Lower leg skin (tissue), 4 donors: ENCODE measurements at places on chromosomes 6 and 20. TPM values are rescaled to one million over a fixed set of nuclear protein-coding genes. Genes with fewer than 3 reads are reported as not detected.

GRCh38 chr6:110654096-110654820, 161.0 kb downstream of the CDK19 start:
- DNase-seq = no peak

GRCh38 chr6:165983112-165984072, 184.3 kb downstream of the TBXT start:
- no peak for DNase-seq

- no peak for DNase-seq
These were observed 1.1 kb downstream of the PERP start for GRCh38 chr6:138105880-138106664.

DNA sequence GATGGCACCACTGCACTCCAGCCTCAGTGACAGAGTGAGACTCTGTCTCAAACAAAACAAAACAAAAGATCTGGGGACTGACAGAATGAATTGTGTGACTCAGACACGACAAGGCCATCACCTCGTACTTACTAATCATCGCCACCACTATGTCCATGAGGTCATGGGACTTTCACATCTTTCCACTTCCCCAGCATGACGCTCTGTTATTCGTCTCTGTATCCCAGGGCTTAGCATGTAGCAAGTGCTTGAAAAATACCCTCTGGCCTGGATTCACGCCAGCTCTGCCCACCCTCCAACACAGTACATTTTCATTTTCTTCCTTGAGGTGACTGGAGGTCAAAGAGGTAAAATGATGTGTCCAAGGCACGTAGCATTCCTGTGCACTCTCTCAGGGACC, 27.8 kb downstream of the FGD2 start:
- no peak for DNase-seq

STMND1 gene
- total RNA-seq = not detected

TAAR6 gene
- not detected for total RNA-seq

DNA sequence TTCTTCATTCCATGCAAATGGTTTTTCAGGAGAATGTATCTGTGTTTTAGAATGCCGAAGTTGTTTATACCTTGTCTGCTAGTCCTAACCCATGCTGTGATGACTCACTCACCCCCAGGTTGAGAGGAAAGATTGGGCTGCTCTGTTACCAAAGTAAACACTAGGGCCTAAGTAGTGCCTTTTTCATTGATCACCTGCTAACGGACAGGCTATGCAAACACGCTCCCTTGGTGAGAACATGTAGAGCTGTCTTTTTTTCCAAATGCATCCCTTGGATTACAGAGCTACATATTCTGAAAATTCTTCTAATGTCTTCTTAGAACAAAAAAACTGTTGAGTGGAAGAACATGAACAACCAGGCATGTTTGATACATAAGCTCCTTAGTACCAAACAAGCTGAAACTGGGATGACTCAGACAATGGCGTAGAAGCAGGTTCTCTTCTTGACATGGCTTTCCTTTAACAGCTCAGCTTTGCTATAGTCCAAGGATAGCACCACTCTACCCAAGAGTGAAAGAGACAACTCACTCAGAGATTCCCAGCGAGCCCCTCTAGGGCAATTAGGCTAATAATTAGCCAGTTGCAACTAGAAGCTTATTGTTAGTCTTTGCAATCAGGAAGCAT, 20.5 kb downstream of the PERP start:
- DNase-seq = no peak

DNA sequence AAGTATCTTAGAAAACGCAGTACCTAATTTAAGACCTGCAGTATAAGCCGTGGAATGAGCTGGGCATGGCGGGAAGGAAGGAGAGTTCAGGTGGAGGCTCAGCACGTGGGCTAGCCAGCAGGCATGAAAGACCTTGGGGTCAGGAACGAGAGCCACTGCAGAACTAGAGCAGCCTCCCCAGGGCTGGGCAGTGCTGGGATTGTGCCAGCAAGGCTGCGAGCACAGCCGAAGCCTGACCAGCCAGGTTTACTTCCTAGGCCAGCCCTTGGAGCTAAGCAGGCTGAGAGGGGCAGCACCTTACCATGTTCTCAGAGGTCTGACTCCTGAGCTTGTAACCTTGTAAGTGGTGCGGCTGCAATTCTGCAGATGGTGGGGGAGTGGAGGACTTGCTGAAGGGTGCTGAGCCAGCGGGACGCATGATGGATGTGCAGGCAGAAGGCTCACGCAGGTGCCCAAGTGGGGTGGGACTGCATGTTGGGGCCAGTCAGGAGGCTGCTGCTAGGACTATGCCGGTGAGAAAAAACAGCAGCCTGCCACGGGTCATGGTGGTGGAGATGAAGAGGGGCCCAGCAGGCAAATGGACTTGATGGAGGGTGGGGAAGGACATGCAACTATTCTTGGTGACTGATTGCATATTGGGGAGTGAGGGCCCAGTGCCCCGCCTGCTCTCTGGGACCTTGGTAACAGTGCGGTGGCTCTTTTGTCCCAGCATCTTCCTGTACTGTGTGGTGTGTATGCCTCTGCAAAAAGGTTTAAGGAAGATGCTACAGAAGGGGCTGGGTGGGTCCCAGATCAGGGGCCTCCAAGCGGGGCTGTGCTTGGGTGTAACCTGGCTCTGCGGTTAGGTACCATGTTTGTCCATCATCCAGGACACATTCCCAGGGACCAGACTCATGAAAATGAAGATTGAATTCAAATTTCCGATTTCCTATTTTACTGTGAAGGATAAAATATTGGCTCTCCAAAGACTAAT, 37.6 kb upstream of the IRF4 start:
- DNase-seq = no peak

GRCh38 chr20:60238992-60239660, 280.9 kb downstream of the CDH26 start:
- DNase-seq = no peak

DNA sequence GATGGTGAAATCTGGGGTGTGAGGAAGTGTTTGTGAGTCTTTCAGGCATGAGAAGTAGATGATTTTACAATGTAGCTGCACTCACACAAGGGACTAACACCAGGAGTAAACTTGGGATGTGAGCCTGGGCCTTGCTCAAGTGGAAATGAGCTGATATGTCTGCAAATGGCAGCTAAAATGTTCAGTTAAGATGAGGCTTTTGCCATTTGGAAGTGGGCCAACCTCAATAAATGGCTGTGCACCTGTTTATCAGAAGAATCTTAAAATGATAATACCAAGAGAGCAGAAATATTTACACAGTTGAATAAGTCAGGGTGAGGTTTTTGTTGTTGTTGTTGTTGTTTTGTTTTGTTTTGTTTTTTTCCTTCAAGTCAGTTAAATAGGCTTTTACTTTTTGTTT, 25.7 kb upstream of the KLHL31 start:
- no peak for DNase-seq

DNA sequence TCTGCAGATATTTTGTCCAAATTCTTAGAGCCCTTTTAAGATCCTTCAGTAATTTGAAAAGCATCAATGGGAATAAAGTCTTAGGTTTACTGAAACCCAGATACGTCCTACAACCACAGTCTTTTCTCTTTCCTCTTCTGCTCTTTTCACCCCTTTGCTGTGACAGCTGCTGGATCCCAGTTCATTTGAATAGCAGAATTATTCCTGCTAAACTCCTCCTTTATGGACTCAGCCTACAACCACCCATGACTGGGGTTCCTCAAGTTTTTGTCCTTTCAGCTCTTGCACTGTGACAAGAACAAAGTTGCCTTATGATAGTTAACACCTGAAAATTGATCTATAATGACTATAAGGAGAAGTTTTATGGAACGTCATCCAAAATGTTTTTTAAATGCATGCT, 237.5 kb downstream of the EYA4 start:
- DNase-seq = no peak

KHDC1L gene
- total RNA-seq = not detected

DNA sequence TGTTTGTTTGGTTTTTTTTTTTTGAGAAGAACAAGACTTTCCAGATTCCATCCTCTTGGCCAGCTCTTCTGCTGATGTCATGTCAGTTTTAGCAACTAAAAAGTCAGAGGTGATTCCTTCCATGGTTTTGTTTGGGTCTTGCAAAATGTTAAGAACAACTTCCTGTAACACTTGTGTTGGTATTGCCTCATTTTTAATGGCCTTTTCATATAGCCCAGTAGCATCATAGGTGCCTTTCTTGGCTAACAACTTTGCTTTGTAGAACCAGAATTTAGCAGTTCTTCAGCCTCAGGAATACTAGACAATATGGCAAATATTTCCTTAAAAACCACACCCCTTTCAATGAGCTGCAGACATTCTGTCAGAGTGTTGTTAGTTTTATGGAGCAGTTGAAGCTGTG, 99.5 kb upstream of the SIRPG start:
- no peak for DNase-seq

DNA sequence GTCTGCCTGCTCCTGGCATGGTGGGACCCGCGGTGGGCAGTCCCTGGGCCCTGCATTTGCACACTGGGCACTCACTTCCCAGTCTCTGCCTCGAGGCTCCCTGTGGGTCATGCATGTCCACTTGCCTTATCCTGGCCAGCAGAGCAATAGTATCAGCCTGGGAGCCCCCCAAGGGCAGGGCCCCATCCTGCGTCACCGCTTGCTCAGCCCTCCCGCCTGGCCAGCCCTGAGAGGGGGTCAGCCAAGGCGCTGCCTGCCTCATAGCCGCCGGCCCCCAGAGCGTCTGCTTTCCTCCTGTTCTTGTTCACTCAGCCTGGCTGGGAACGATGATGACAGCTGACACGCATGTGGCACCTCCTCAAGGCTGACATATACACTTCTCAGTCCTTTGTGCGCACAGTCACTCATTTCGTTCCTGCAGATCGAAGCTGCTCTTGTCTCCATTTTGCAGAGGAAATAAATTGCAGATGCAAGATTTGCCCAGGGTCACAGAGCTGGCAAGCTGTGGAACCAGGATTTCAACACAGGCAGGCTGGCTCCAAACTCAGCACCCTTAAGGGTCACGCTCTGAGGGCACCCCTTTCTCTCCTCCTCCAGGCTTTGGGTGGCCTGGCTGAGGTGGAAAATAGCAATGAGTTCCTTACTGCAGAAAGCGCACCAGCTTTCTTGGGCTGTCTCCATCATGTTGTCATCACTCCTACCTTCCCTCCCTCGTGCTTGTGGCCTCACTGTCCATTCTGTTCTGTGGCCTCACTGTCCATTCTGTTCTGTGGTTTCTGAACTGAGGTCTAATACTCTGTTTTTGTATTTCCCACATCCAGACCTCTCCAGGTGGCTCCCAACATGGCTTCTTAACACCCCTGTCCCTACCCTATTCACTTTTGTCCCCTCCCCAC, 17.2 kb downstream of the KCNK17 start:
- no peak for DNase-seq

GRCh38 chr20:2408111-2408510, 27.4 kb downstream of the TGM6 start:
- DNase-seq = no peak

OVOL2 gene
- 46.6 TPM for total RNA-seq

- DNase-seq = peak; percentile 33
These were observed 120.7 kb upstream of the ZFP64 start for GRCh38 chr20:52312132-52312729.

DNA sequence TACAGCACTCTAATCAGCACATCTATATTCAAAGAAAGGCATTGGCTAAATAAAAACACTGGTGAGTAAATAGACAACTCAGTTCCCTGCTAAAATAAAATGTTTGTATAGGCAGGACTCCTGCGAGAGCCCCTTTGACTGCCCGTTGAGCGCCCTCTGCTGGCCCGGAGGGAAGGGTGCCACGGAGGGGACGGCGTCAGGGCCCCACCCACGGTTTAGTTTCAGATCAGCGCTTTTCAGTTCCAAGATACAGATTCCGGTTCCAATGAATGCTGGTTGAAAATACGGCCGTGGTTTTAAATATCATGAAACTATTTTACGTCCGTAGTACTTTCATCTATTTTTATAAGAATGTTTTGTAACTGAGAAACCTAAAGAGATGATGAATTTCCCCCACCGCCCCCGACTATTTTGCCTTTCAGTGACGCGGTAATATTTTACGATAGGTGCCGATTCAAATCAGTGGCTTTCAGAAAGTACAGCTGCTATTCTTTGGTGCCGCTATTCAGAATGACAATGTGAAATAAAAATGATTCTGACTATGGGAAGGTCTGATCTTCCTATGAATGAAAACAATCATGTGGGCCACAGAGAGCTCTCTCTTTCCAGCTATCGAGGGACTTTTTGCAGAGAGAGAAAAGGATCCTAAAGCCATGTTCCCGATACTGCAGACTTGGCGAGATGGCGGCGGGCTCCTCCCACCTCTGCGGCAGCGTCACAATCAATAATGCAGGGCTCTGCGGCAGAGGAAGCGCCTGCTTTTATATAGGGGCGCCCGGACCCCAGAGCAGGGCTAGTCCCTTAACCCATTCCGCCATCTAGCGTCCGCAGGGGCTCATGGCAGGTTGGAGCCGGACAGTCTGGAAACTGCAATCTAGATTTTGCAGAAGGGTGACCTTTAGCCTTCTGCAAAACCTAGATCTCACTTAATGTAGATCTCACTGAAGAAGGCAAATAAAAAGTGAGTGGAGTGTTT, 10.6 kb upstream of the CCN6 start:
- DNase-seq = peak; percentile 86

GRCh38 chr6:109961611-109962041, 16.5 kb upstream of the GPR6 start:
- no peak for DNase-seq

DNA sequence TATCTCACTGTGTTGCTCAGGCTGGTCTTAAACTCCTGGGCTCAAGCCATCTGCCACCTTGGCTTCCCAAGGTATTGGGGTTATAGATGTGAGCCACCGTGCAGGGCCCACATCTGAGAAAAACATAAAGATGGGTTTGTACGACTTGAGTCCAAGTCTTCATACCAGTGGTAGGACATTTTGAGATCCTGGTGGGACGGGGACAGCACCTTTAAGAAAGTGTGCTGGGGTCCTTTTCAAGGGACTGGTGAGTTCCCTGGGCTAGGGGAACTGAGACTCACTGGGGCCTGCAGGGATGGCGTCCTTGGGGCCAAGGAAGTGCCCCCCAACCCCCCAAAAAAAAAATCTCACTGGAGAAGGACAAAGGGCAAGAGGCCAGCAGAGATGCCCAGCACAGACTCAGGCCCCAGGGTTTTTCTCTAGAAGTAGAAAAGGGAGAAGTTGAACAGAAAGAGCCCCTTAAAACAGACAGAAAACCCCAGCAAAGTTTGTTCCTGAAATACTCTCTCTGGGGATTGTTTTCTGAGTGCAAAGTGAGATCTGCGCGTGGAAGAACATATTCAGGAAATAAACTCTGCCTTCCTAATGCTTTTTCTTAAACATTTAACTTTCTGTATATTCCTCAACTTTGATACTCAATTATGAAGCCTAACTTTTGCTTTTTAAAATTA, 10.7 kb downstream of the OSBPL2 start:
- no peak for DNase-seq
